ENCODE measurements at places on chromosomes 2 and 18. TPM values are rescaled to one million over a fixed set of nuclear protein-coding genes. Genes with fewer than 3 reads are reported as not detected.

The ALLC gene
- total RNA-seq, result not detected

The REEP1 gene
- total RNA-seq, result 107 TPM

The INPP5D gene
- total RNA-seq, result 12.4 TPM

The CCL20 gene
- 3.1 TPM for total RNA-seq

The SLC9A4 gene
- not detected for total RNA-seq

The ARHGEF4 gene
- total RNA-seq, result 22.5 TPM
